ENCODE measurements at places on chromosomes 1 and 21.

- no peak for DNase-seq
Measured at GRCh38 chr1:106785176-106785575, 271.3 kb upstream of the PRMT6 start.

- no peak for DNase-seq
Measured at GRCh38 chr1:159030877-159031447, 21.3 kb downstream of the IFI16 start.

DNA sequence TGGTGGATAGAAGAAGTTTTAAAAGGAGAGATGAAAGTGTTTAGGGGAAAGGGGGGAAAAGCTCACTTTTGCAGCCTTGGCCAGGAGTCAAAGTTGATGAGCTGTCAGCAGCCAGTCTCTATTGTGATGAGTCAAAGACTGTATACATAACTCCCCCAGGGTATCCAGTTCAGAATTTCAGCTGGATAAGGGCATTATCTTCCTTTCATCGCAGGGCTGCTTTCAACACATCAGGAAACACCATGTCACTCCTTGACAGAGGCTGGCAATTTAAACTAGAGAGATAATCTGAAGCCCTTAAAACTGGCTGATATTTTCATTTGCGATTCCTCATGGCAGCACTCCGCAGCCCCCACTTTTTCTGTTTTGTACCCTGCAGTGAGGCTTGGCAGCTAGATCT, 328.5 kb downstream of the TBX15 start:
- no peak for DNase-seq

- DNase-seq, result no peak
Measured at GRCh38 chr1:235918032-235918431, 51.3 kb upstream of the LYST start.

DNA sequence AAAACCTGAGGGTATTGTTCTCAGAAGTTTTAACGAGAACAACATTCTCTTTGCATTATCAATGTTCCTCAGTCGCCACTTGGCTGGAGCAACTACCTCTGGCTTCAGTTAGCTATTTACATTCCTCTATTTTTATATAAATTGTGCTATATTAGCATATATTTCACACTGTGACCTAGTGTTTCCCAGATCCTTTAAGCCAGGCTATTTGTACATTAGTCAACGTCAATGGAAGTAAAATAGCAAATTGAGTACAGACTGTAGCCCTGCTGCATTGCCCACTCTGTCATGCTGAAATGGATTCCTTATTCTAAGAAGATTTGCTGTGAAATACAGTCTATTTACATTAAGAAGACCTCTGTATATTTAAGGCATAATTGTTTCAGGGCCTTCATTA, 213.8 kb downstream of the ROR1 start:
- no peak for DNase-seq

DNA sequence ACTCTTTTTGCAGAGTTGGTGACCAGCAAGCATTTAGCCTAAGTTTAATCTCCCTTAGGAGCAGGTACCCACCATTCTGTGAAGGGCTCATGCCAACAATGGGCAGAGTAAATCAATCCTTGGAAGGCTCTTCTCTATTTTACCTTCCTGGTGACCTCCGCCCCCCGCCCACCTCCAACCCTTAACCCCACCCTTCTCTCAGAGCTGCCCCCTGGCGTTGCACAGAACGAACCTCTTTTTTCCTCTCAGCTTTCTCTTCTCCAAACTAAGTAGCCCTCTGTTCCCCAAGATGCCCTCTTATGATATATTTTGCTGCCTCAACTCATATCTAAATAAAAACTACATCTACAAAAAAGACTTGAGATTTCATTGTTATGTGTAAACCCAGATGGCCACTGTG, 186.8 kb downstream of the SEC16B start:
- DNase-seq, result no peak

DNA sequence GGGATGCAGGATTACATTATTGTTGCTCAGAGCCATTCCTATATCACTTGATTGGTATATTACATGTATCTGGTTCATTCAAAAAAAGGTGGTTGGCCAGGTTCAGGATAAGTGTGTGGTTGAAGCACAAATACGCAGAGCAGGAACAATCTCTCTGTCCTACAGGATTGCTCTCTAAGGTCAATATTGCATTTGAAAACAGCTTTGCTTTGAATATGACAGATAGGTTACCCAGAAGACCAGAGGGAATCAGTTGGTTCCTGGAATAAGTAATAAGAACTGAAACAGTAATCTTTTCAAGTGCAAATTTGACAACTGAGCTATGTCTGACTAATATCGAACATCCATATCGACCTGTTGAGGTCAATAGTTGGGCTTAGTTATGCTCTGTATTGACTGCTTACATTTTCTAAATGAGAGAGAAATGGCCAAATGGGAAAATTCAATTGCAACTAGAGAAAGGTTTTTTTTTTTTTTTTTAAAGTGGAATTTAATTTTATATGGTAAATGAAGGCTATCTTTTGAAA, 176.8 kb downstream of the ATP6V1G3 start:
- no peak for DNase-seq

- DNase-seq, result no peak
Measured at GRCh38 chr1:6577831-6578525, 1.8 kb upstream of the ZBTB48 start.

- no peak for DNase-seq
Measured at GRCh38 chr1:155037851-155038441, 4.3 kb downstream of the DCST1 start.

GRCh38 chr1:178579095-178579494, 66.2 kb downstream of the TEX35 start:
- DNase-seq, result no peak
